ENCODE measurements at places on chromosomes 3 and 15. TPM values are rescaled to one million over a fixed set of nuclear protein-coding genes. Genes with fewer than 3 reads are reported as not detected.

RBP2 gene
- total RNA-seq, result not detected

FETUB gene
- not detected for total RNA-seq

SLC51B gene
- not detected for total RNA-seq

C3orf20 gene
- total RNA-seq, result under 0.01 TPM

MAPK6 gene
- total RNA-seq, result 113 TPM

ABTB1 gene
- 15.1 TPM for total RNA-seq

IL5RA gene
- total RNA-seq, result not detected

SNRK gene
- total RNA-seq, result 17.7 TPM

CERS3 gene
- total RNA-seq, result not detected

All from placental pericyte (primary cell).